Neural crest cell (in vitro differentiated cells): ENCODE measurements at places on chromosomes 12 and 14.

DNA sequence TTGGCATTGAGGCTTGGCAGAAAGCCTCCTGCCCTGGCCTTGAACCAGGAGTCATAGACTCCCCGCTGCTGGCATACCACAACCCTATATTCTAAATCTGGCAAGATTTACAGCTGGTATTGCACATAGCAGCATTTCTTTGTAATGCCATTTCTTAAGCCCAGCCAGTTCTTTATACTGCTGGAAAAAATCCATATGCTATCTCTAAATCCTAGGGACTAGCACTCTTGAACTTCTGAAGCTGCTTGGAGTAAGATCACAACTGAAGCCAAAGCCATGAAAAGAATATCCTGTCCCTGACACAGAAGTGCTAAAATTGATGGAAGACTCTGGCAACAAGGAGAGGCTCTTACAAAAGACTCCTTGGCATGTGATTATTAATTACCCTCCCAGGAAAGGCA lies 89.3 kb downstream of the KCNC2 start:
- no peak for DNase-seq

- no peak for DNase-seq
Observed at GRCh38 chr12:121611306-121611705, 15.0 kb upstream of the ORAI1 start.

- no peak for DNase-seq
Observed at GRCh38 chr12:28269851-28270250, 79.6 kb downstream of the CCDC91 start.

- DNase-seq, result no peak
Observed at GRCh38 chr12:1034243-1034642, 43.2 kb downstream of the ERC1 start.

- DNase-seq, result no peak
Observed at GRCh38 chr12:74119811-74120362, 417.7 kb upstream of the ATXN7L3B start.

GRCh38 chr14:99321236-99321925 lies 49.4 kb upstream of the BCL11B start:
- no peak for DNase-seq

DNA sequence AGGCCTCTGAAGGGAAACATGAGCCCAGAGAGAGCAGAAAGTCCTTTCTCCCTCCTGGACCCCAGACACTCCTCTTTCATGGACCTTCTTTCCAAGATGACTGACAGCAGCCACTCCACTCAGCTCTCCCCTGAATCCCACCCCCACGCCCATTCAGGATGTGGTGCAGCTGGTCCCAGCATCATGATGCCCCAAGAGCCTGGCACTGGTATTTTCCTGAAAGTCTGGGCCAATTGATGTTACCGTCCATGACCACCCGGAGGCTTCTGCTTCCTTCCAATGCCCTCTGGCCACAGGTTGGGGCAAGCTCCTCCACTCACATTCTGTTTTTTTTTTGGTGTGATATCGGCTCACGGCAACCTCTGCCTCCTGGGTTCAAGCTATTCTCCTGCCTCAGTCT lies 112.6 kb downstream of the CALM1 start:
- no peak for DNase-seq

DNA sequence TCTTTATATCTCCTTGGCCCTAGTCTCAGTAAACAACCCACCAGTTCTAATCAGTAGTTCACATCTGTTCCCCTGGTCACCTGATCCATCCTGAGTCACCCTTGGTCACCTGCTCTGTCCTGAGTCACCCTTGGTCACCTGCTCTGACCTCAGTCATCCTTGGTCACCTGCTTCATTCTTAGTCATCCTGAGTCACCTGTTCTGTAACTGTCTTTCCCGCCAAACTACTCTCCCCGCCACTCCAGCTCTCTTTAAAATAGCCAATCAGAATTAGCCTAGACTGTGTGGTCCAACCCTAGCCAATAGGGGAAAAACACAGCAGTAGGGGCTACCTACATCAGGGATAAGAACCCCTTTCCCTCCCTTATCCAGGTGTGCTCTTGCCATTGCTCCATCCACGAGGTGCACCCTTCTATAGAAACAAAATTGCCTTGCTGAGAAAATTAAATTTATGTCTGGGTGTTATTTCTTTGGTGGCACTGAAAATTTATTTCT lies 245.4 kb upstream of the DIO3 start:
- DNase-seq, result no peak

GRCh38 chr12:87509237-87509820 lies 519.9 kb downstream of the C12orf50 start:
- no peak for DNase-seq

DNA sequence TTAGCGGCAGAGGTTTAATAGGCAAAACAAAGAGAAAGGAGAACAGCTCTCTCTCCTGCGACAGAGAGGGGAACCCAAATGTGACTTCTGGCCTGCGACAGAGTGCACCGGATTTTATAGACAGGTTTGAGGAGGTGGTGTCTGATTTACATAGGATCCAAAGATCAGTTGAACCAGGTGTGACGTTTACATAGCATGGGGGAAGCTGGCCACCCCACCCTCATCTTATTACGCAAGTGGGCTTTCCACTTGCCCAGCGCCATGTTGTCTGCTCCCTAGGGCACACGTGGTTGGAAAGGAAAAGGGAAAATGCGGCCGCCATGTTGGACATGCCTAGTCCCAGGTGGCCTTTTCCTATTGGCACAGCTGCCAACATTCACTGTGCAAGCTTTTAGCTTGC lies 17.4 kb downstream of the BCL2L14 start:
- no peak for DNase-seq

- DNase-seq, result no peak
Observed at GRCh38 chr14:28656704-28657255, 109.8 kb upstream of the FOXG1 start.

- no peak for DNase-seq
Observed at GRCh38 chr14:75113932-75114539, 12.8 kb downstream of the NEK9 start.

- no peak for DNase-seq
Observed at GRCh38 chr12:14931359-14931758, 7.0 kb downstream of the ERP27 start.

GRCh38 chr14:48598458-48598857 lies 923.1 kb upstream of the MDGA2 start:
- no peak for DNase-seq

GRCh38 chr14:22820731-22821130 lies 5.5 kb upstream of the SLC7A7 start:
- DNase-seq, result no peak

DNA sequence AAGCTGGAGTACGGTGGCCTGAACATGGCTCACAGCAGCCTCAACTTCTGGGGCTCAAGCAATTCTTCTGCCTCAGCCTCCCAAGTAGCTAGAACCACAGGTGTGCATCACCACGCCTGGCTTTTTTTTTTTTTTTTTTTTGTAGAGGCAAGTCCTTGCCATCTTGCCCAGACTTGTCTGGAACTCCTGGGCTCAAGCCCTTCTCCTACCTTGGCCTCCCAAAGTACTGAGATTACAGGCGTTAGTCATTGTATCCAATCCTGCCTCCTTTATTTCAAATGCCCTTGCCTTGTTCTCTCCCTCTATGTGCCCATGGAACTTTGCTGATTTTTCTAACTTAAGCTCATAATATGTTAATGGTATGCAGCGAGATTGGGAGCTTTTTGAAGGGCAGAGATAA lies 49.2 kb upstream of the PRICKLE1 start:
- no peak for DNase-seq

GRCh38 chr12:123389560-123390351 lies 5.8 kb downstream of the KMT5A start:
- peak; percentile 19 for DNase-seq

- DNase-seq, result no peak
Observed at GRCh38 chr14:61504901-61505300, 183.5 kb downstream of the PRKCH start.

- DNase-seq, result no peak
Observed at GRCh38 chr12:26471560-26471959, 276.2 kb downstream of the SSPN start.

GRCh38 chr12:85835426-85836196 lies 598 bp downstream of the RASSF9 start:
- no peak for DNase-seq

DNA sequence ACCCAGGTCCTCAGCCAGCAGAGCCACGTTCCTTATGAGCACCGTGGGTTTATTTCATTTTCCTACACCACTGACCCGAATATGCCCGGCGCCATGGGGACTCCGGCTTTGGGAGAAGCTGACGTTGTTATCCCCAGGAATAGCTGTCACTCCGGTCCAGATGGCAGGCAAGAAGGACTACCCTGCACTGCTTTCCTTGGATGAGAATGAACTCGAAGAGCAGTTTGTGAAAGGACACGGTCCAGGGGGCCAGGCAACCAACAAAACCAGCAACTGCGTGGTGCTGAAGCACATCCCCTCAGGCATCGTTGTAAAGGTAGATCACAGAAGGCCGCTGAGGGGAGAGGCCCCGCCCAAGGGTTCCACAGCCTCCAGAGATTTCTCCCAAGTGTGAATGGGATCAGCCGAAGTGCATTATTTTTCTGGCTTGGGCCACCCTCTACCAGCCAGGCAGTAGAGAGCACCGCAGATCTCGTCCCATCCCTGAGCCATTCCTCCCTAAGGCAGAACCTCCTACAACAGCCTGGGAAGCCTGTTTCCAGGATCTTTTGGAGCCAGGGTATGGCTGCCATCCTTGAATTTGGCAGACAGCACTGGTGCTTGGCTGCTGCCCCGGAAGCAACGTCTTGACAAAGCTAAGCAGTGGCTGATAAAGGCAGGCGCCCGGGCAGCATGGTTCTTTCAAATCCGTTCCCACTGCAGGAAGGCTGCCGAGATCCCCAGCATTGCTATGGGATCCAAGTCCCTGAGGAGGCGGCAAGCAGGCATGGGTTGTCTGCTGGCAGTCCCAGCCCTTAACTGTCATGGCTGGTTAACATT lies 17.8 kb downstream of the CDK2AP1 start:
- DNase-seq, result no peak

GRCh38 chr14:39488600-39488999 lies 56.4 kb upstream of the FBXO33 start:
- DNase-seq, result peak; percentile 42

DNA sequence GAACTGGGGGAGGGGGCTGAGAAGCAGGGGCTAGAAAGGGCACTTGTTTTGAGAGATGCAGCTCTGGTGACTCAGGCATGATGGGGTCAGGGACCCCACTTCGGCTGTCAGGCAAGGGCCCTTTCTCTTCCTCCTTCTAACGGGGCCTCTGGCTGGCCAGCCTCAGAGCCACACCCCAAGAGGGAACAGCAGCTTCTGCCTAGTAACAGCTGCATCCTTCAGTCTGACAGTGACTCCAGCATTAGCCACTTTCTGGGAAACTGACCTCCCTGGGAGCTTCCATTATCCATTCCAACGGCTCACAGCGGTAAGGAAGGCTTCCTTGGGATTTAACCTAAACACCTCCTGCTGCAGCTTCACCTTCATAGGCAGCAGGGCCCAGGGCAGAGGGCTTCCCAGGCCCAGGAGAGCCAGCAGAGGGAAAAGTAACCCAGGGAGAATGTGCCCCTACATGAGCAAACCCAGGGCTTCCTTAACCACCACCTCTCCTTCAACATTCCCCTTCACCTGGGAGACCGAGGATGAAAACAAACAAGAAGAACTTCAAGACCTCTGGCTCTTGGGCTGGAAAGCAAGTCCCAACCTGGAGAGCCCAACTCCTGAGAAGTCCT lies 2.7 kb downstream of the NCKAP5L start:
- DNase-seq, result no peak

- DNase-seq, result no peak
Observed at GRCh38 chr12:127560041-127560478, 706.9 kb upstream of the TMEM132C start.

GRCh38 chr12:11732715-11733114 lies 83.2 kb downstream of the ETV6 start:
- no peak for DNase-seq

GRCh38 chr14:90774316-90774715 lies 41.9 kb downstream of the TTC7B start:
- DNase-seq, result no peak

- no peak for DNase-seq
Observed at GRCh38 chr14:103087343-103087835, 3.4 kb downstream of the LBHD2 start.

GRCh38 chr12:42534184-42534838 lies 55.2 kb downstream of the PRICKLE1 start:
- DNase-seq, result no peak

- no peak for DNase-seq
Observed at GRCh38 chr12:1776170-1776921, 44.0 kb upstream of the LRTM2 start.

GRCh38 chr14:61212546-61212945 lies 68.6 kb downstream of the TMEM30B start:
- no peak for DNase-seq

DNA sequence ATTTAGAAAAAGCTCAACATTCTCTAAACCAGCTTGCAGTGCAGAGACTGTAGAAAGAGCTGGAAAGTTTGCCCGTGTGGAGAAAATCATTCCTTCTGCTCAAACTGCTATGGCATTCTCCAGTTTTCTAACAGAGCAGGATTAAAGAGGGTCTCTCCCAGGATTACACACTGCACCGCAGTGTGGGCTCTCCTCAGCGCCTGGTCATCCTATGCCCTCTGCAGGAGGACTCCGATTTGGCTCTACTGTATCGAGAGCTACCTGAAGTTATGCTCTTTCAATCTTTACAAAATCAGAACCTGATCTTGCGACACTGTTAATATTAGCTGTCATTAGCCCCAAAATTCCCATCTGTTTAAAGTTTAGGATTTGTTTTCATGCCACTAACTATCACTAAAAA lies 33.0 kb downstream of the BHLHE41 start:
- DNase-seq, result no peak

GRCh38 chr12:26513363-26514043 lies 318.1 kb downstream of the SSPN start:
- DNase-seq, result no peak

DNA sequence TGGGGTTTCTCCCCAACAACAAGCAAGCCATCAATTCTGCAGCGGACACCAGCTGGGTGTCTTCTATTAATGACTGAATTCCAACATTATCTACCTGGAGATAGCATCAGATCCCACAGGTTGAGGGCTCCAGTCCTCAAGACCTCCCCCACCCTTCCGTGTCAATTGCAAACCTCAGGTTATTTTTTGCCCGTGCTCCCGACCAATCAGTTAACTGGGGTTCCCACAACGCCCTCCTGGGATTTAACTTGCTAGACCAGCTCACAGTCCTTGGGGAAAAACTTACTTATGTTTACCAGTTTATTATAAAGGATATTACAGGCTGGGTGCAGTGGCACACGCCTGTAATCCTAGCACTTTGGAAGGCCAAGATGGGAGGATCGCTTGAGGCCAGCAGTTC lies 9.7 kb downstream of the DICER1 start:
- no peak for DNase-seq

GRCh38 chr14:54140551-54140950 lies 183.9 kb upstream of the BMP4 start:
- no peak for DNase-seq
